CD4-positive, alpha-beta T cell treated with Interleukin-6 at 100 ng/mL for 8 hours (primary cell): ENCODE measurements at places on chromosomes 4 and X.

DNA sequence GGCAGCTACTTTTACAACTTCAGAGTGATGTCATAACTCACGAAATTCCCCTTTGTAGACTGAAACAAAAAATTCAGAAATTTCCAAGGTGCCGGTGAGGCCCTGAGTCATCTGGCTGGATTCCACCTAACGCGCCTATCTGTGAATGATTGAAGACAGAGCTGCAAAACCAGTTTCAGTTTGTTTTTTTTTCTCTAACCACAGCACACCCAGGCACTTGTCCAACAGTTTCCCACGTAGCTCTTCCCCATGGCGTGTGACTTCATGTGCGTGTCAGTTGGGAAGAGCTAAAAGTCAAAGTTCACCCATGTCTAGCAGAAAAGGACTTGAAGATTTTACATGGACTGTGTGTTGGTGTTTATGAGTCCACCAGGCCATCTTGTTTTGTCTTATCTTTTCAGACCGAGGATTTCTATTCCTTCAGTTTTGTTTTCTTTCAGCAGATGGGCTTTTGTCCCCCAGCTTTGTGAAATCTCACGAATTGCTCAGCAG, 16.4 kb downstream of the TCEANC start:
- peak; percentile 21 for DNase-seq

DNA sequence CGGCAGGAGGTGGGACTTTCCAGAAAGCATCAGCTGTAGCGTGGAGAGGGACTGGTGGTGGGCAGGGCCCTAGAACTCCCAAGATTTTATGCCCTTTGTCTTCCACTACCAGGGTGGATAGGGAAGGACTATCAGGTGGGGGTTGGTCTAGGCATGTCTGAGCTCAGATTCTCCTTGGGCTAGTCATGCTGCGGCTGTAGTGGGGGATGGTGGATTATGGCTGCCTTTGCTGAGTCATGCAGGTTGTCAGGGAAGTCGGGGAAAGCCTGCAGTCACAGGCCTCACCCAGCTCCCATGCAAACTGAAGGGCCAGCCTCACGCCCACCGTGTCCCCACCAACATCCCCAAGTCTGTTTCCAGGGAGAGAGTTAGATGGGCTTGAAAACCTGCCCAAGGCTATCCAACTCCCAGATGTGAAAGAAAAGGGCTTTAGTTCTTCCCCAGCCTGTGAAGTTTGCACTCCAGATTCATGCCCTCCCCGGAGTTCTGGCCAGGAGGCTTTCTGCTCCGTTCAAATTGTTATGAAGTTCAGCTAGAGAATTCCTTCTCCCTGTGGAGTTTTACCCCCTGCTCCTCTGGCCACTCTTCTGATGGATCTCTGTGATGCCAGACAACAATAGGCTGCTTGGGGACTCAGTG, 13.4 kb upstream of the MEPE start:
- DNase-seq: no peak

- DNase-seq: no peak
Measured at GRCh38 chr4:165288639-165289422, 38.6 kb upstream of the MSMO1 start.

GRCh38 chr4:77006753-77007353, 57.3 kb downstream of the SEPTIN11 start:
- no peak for DNase-seq

- no peak for DNase-seq
Measured at GRCh38 chr4:137378821-137379220, 153.5 kb downstream of the PCDH18 start.

DNA sequence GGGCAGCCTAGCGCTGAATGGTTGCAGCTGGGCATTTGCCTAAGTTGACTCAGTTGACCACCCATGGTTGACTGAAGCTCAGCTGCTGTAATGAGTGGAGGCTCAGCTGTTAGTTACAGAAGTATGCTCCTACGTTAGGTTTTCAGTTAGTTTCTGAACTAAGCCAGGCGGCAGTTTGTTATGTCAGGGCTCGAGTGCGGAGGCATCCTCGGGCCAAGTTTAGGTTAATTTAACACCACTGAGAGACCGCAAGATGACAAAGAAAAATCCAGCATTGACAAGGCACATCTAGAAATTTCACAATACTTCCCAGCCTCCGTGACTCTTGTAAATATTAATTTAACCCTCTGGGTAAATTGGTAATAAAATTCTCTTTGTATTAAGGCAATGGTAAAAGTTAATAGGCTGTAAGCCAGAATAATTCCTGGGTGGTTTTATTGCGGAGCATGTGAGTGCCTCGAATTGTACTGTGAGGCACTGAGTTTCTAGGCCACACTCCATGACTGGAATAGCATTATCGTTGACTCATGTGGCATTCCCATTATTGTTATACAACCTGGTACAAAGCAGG, 33.1 kb upstream of the CDKN2AIP start:
- no peak for DNase-seq

DNA sequence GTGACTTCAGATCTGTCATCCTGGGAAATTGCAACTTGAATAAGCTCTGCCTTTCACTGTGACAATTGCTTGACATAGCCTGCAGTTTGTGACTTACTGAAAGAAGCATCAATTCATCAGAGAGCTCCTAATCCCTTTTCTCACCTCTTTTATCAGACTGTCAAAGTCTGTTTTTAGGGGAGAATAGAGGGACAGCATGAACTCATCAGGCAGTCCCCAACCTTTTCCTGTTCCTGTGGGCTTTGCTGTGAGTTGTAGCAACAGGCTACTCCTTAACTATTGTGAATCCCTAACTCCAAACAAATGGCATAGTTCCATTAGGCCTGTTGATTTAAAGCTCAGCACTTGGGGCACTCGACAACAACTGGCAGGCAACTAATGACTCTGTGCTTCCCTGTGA, 64.9 kb downstream of the DOCK11 start:
- no peak for DNase-seq

- DNase-seq: no peak
Measured at GRCh38 chr4:120922381-120923206, at the start of gene PRDM5. Gene PRDM5, minus strand, starts transcription at chr4:120922726. Its CDS starts 118 bp downstream, at chr4:120922608.

- no peak for DNase-seq
Measured at GRCh38 chr4:154467886-154468285, 23.7 kb downstream of the DCHS2 start.

- no peak for DNase-seq
Measured at GRCh38 chr4:156505341-156505955, 466.2 kb downstream of the PDGFC start.

DNA sequence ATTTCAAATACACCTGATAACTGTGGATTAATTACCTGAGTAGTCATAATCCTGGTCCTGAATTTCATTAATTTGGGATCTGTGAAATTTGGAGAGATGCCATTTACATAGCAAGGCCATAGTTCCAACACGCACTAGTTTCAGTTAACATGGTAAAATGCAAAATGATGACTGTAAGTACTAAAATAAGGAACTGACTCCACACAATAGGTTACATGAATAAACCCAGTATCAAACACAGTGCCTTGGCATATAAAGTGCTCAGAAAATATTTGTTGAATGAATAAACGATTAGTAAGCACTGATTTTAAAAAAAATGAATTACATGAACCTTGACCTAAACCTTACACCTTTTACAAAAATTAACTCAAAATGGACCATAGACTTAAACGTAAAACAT, 9.0 kb downstream of the FBXO8 start:
- no peak for DNase-seq

DNA sequence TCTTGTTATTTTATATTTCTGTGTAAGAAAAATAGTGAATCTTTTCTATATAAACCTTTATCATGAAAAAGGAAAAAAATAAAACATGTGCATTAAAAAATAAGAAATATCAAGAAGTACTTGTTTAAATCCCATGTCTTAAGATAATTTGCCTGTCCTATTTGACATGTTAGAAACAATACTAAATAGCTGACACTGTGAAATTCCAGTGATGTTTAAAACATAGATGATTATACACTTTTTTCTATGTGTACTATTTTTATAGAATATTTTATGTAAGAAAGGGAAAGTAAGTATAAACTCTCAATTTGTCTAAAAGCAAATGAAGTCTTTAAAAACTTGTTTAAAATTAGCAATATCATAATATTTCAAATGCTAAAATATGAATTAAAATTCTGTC, 543.2 kb upstream of the ATOH1 start:
- DNase-seq: no peak

DNA sequence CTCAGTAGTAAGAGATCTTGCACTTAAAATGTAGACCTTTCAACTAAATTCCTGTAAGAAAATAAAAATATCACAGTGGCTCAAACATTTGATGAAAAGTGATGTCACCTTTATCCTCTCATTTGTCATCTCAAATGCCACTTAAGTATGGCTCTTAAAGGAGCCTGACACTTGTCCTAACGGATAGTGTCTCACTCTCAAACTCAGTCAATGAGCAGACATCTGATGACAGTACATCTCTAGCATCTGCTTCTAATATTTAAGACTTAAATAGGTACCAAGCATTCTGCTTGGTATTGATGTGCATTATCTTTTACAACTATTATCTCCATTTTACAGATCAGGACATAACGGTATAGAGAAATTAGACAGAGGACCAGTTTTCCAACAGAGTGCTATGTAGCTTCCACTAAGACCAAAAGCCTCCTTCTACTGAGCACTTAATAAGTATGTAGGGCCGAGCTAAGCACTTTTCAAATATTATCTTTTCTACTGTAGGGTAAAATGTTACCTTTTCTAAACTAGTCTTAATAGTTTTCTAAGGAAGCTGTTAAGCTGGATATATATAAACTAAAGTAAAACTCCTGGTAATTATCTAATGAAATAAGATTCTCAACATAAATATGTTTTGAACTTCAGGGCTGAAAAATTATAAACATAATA, 110.2 kb downstream of the PDE5A start:
- no peak for DNase-seq

GRCh38 chrX:33149580-33149979, 61.8 kb downstream of the DMD start:
- DNase-seq: no peak

GRCh38 chr4:75698162-75698962, 25.2 kb upstream of the G3BP2 start:
- peak; percentile 12 for DNase-seq

DNA sequence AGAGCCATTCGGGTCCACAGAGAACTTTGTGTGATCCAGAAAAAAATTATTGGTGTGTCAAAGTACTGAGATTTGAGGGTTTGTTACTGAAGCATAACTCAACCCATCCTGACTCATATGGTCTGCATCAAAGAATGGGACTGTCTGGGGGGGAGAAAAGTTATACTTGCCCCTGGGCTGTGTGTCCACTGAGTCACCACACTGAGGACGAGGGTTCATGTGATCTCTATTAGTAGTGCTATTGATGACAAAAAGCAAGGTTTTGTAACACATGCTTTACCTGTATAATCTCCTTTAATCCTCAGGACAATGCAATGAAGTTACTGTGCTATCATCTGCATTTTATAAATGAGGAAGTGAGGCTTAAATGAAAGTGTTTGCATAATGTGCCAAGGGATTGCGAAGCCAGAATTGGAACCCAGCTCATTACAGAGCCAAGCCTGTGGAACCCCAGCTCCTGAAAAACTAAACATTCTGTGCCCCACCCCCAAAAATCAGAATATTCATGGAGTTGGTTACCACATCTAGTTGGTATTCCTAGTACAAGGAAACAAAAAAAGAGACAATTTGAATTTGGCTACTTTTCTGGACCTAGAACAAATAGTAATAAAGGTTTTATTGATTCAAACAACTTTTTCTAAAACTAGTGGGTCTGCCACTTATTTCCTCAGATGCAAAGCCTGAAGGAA, 31.2 kb downstream of the CCDC149 start:
- DNase-seq: no peak

GRCh38 chrX:13933352-13933751, 96.3 kb downstream of the GEMIN8 start:
- no peak for DNase-seq

DNA sequence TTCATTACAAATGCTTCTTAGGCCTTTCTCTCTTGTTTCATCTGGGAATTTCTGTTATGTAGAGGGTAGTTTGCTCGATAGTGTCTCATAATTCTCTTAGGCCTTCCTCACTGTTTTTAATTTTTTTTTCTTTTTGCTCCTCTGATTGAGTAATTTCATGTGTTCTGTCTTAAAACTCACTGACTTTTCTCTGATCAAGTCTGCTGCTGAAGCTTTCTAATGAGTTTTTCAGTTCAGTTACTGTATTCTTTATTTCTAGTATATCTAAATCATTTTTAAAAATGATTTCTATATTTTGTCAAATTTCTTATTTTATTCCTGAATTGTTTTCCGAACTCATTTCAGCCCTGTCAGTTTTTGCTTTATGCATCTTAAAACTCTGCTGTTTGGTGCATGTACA, 228.0 kb downstream of the MID1IP1 start:
- DNase-seq: no peak

DNA sequence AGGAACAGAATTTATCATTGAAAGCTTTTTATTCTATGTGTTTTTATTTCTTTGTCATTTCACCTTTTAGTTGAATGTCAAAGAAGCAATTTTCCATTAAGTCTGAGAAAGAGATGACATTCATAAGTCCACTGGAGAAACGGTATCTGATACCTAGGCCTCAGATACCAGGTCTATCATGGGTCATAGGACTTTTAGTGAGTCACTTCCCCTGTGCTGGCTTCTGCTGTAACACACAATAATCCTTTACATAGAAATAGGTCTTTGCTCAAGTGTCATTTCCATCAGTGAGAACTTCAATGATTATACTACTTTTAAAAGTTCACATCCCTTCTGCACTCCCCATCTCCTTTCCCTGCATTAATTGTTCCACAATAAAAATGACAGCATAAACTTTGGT, 125.5 kb upstream of the ARMCX2 start:
- no peak for DNase-seq

GRCh38 chr4:173370130-173370476, 651 bp upstream of the SAP30 start:
- peak; percentile 61 for DNase-seq

DNA sequence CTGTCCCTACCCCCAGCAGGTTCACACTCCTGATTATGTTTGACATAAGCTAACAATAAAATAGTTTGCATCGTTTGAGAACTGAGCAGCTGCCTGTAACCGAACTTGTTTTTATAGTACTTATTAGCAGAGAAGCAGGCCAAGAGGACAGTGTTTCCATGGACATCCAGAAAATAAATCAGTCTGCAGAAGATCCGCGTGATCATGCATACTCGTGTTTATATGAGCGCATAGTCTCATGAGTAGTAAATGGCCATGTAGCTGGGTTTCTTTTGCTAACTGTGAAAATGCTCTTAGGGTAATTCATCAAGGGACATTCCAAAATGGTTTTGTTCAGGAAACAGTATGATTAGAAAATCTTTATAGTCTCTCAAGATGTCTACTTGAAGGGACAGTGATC, 289.2 kb downstream of the DCTD start:
- no peak for DNase-seq

GRCh38 chr4:166777760-166778159, 456.5 kb downstream of the SPOCK3 start:
- DNase-seq: no peak

DNA sequence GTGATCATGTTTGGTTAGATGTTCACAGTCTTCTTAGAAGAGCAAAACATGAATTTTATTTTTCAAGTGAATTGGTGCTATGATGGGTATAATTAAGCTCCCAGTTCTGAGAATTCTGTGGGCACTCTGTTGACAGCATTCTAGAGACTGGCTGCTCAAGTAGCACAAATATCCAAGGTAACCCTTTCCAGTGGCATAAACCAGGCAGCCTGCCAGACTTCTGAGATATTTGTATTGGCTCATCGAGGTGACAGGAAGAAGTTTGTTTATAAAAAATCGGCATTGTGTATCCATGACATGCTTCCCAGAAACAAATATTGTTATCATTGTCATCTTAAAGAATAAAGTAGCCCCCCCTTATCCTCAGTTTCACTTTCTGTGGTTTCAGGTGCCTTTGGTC, 28.3 kb downstream of the LANCL3 start:
- no peak for DNase-seq
